ENCODE measurements at places on chromosomes 3 and 15. TPM values are rescaled to one million over a fixed set of nuclear protein-coding genes. Genes with fewer than 3 reads are reported as not detected.

Gene MUC13
- total RNA-seq = not detected

Gene ATR
- 40.0 TPM for total RNA-seq

Gene FOXB1
- total RNA-seq = 0.63 TPM

Gene ERC2
- total RNA-seq = not detected

Gene SLC12A1
- total RNA-seq = not detected

All from activated CD8-positive, alpha-beta memory T cell treated with anti-CD3 and anti-CD28 coated beads for 36 hours (primary cell).